Non-pigmented ciliary epithelial cell (primary cell): ENCODE measurements at places on chromosomes 12 and 14.

DNA sequence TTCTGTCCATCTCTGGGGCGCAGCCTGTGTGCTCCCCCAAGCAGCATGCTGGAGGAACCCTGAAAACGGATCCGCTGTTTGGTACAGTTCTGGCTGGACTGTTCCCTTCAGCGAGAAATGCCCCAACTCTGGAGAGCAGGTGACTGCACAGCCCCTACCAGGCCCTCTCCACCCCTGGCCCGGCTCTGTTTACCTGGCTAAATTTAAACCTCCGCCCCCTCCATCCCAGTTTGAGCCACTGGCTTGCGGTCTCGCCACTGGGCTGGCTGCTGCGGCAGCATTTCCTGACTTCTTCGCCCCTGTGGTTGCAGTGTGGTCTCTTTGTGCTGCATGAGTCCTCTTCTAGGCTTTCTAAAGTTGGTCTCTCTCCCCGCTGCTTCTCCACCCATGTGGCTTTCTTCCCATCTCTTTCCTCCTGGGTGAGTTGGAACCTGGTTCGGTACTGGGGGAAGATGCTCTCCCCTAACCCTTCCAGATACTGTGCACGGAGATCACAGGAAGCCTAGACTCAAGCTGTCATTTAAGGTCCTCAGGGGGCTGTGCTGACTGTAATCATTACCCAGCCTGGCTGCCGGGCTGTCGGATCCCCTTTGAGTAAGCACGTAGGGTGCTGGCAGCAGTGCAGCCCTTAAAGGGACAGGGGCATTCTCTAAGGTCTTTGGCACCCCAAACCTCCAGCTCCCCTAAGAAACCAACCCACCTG is 60.6 kb downstream of the FBXL14 start:
- DNase-seq, result peak; percentile 41

DNA sequence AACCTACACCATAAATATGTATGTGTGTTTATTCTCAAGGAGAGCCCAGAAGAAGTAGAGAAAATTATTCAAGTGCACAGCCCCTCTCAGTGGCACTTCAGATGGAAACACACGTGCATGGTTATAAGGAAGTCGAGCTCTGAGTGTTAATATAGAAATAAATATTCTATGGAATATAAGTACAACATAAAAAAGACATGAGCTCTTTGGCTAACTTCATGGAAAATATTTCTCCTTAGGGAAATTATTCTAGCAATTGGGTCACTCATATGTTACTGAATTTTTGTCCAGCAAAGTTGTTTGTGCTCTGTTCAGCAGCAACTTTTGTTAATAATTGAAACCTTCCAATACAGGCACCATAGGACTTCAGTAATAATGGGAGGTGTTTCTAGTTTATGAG is 939.0 kb downstream of the LRFN5 start:
- DNase-seq, result no peak

DNA sequence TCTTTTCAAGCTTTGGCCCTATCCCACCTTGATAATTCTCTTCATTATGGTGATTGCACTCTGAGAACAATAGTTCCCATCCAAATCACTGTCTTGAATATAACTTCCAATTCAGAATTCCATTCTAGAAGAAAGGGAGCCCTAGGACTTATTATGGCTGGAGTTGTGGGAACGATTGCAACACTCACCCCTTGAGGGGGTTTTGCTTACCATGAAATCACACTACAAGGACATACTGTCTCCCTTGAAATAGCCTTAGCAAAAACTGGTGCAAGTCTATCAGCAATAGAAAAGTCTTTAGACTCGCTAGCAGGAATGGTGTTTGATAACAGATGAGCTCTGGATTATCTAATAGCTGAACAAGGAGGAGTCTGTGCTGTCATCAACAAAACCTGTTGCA is 31.4 kb upstream of the OXA1L start:
- DNase-seq, result no peak

- DNase-seq, result peak; percentile 63
Observed at GRCh38 chr14:62179367-62180018, 417.3 kb downstream of the SNAPC1 start.

DNA sequence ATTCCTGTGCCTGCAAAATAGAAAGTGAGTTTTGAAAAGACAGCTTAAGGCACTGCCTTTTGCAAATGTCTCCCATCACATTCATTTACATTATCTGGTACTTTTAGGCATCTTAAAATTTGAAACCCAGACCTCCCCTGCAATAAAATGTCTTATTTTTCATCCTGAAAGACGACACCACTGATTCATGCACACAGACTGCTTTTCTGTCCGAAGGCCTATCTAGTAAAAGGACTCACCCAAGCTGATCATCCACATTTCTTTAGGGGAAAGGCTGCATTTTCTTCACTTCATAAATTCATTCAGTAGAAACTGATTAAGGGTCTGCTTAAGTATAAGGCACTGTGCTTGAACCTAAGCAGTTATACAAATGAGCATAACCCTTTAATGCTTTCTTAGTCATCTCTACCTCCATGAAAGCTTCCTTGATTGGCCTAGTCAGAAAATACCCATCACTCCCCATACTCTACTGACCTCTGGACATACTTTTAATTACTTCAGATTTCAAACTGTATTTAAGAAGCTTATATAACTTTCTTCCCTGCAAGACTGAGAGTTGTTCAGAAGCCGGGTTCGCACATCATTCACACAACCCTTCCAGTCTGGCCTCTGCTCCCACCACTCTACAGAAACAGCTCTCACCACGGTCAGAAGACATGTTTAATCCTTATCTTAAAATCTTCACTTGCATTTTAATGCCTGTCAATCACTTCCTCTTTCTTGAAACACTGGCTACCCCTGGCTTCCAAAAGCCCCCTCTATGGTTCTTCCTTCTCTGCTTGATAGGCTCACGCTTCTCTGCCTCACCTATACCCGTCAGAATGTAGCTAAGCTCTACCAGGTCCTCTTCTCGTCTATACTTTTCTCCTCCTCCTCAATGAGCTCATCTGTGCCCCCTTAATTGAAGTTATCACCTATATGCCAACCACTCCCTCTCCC is 288.6 kb downstream of the MED13L start:
- no peak for DNase-seq

DNA sequence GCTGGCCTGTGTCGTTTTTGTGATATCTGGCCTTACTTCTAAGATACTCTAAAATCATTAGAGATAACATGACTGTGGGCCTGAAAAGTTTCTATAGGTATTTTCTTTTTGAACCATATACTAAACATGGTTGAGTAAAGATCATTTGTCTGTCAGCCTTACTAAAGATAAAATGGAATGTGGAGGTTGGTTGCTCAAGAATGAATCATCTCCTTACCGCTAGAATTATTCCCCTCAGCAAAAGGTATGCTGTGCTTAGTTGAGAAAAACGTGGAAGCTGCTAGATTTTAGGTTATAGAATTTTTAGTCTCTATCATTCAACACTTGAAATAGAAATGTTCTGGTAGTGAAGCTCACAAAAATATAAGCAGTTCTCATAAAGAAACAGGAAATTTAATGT is 407.3 kb downstream of the AEBP2 start:
- DNase-seq, result peak; percentile 58

DNA sequence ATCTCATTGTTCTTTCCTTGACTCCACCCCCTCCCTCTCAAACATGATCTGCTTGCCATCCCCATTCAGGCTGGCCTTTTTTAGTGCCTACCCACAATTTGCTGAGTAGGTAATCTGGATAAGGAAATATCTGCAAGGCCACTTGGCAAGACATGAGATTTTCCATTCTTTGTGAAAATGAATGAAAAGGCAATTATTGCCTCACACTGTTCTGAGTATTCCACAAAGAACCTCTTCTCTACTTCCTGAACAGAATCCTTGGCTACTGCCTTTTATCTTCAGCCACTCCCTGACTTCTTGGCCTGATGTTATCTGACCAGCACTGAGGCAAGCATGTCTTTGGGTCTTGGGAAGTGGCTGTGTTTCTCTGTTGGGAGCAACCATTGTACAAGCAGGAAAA is 263.2 kb upstream of the ATP2B1 start:
- no peak for DNase-seq

DNA sequence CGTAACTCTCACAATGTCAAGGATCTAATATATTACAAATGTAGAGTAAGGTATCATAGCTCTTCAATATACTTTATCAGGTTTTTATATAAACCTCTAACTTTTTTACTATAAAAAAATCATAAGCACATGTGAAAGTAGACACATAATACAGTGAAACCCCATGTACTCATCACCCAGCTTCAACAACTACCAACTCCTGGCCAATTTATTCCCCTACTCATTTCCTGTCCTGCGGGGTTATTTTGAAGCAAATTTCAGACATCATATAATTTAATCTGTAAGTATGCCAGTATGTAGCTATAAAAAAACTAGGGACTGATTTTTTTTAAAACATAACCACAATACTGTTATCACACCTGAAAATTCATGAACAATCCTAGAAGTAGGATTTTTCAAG is 47.7 kb downstream of the NOPCHAP1 start:
- no peak for DNase-seq

DNA sequence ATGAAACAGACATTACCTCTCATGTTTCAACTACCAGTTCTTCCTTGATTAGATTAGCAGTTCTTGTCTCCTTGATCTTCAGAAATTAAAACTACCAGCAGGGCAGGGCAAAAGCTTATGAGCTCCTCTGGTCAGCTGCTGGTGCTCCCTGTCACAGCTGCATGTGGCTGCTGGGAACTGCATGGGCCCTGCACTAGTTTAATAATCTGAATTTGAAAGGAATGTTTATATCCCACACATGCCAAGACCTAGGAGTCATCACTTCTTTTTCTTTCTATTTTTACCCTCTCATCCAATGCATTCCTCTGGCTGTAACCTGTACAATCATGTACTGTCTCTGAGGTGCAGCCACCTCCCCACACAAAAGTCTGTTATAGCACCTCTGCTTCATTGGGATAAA is 73.9 kb downstream of the ARMH4 start:
- DNase-seq, result peak; percentile 59

DNA sequence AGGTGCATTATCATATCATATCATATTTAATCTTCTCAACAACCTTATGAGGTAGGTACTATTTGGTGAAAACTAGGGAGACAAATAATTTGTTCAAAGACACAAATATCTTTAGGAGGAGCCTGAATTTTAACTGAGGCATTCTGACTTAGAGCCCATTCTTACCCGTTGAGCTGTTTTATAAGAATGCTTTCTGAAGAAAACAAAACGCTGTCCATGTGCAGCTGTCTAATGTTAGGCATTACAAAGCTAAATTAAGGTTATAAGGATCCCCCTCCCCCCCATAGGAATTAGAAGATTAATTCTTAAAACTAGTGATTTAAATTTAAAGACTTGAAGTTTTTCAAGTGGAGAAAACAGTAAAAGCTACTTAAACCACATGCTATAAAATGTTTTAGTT is 6.4 kb downstream of the KTN1 start:
- no peak for DNase-seq

GRCh38 chr14:94423453-94424056 is 29.0 kb downstream of the SERPINA11 start:
- DNase-seq, result no peak

GRCh38 chr14:34711169-34711568 is 3.2 kb downstream of the CFL2 start:
- DNase-seq, result peak; percentile 86

DNA sequence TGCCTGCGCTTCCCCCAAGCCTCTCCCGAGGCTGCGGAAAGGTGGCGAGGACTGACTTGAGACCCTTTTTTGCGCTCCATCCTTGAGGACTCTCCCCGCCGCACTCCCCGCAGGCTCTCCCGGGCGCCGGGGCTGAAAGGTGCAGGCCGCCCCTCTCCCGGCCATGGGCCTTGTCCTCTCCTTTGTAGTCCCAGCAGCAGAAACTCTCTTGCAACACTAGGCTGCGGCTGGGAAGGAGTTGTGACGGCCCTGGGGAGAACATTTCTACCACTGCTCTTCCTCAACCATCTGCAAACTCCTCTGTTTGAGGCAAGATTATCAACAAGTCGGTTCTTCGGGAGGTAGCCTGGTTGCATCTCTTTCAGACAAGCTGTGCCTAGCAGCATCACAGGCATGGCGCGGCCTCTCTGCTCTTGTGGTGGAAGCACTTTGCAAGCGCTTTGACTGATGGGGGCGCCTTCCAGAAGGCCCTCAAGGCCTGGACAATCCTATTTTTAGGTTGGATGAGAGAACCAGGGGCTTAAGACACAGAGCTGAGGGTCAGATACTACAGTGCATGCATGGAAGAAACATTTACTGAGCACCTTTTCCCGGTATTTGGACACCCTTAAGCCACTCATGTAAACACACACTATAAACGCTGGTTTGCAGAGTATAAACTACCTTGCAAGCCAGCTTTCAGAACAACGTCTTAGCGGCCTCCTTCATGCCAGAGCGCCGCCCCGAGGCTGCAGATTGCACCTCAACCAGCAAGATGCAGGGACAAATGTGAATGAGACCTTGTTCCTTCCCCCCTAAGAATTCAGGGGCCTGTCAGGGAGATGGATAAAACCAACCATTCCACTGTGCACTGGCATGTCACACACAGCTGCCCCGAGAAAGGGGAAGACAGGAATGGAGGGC is 1.2 kb upstream of the PRIMA1 start:
- DNase-seq, result no peak

DNA sequence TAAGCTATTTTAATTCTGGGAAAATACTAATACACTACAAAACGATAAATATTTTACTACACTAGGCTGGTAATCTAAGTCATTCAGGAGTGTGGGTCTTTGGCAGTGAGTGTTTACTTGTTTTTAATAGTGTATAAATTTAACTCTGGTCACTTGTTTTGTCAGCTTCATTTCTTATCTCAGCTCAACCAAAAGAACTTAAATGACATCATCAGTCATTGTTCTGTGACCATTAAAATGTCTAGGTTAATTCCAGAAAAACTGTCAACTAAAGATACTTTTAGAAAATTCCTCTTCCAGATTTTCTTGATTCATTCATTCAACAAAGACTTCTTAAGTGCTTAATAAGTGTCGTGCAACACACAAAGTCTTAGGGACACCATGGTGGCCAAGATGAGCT is 102.8 kb downstream of the FOXN3 start:
- DNase-seq, result no peak

DNA sequence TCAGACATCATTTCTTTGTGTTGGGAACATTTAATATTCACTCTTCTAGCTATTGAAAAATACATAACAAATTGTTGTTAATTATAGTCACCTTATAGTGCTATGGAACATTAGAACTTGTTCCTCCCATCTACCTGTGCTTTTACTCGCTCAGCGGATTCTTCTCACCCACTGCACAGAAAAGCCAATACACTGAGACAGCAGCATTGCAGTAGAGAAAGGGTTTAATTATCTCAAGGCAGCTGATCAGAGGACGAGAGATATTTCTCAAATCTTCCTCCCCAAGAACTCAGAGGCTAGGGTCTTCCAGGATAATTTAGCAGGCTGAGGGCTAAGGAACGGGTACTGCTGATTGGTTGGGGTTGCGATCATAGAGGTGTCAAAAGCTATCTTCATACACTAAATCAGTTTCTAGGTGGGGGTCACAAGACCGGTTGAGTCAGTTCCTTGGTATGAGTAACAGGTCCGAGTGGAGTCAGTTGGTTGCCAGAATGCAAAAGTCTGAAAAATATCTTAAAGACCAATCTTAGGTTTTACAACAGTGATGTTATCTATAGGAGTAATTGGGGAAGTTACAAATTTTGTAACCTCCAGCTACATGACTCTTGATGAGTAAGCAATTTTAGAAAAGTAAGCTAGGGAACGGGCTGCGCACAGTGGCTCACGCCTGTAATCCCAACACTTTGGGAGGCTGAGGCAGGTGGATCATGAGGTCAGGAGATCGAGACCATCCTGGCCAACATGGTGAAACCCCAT is 173.1 kb downstream of the FBXL14 start:
- DNase-seq, result no peak
